NCI-H446 treated with DMSO at 0.1 percent for 48 hours (cell line): ENCODE measurements at places on chromosomes 6 and 20.

DNA sequence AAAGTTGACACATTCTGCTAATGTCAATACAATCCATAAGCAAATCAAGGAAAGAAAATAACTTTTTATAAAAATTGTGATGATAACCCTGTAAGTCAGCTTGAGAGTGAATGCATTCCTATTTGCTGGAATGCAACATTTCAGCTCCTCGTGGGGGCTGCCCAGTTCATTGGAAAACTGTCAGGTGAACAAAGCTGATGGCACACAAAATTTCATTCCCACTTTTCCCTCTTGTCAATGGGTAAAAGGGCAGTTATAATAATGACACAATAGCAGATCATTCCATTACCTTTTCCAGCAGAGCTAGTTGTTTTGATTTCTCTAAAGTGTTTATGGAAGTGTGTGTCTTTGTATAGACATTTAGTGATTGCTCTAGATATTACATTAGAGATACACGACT lies 1124.6 kb upstream of the MAP3K7 start:
- DNase-seq: no peak

DNA sequence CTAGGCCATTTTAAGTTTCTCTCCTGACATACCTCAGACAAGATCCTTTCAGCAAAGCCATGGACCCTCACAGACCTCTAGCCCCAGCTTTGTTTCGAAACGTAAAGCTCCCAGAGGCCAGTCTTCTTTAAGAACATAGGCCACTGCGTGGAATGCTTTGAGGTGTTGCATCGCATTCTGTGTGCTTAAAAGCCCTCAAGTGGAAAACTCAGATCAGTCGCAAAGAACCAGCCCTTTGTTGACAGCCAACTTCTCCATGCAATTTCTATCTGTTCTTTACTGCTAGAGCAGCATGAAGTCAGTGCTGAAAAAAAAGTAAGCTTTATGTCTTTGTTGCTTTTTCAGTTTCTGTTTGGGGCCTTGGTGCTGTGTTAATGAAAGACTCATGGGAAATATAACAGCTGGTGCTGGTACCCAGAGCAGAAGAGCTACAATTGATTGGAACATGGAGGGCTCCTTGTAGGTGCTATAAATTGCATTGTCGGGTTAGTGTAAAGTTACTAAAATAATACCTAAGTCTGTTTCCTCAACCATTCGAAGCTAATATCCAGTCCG lies 142.6 kb downstream of the MAP3K7 start:
- DNase-seq: no peak

GRCh38 chr6:147582991-147583390 lies 74.5 kb downstream of the SAMD5 start:
- DNase-seq: no peak

DNA sequence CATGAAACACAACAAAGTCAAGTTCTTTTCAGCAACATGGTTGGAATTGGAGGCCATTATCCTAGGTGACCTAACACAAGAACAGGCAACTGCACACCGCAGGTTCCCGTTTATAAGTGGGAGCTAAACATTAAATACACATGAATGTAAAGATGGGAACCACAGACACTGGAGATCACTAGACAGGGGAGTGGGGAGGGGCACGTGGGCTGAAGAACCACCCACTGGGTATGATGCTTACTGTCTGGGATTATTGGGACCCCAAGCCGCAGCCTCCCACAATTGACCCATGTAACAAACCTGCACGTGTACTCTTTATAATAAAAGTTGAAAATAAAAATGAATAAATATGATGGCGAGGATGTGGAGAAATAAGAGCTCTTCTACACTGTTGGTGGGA lies 8.6 kb upstream of the RAET1G start:
- DNase-seq: no peak

- no peak for DNase-seq
Measured at GRCh38 chr6:19697744-19698290, 139.4 kb upstream of the ID4 start.

GRCh38 chr6:30725713-30726505 lies 5.8 kb downstream of the TUBB start:
- DNase-seq: no peak

- no peak for DNase-seq
Measured at GRCh38 chr6:84422380-84422968, 195.0 kb upstream of the CEP162 start.

- DNase-seq: no peak
Measured at GRCh38 chr6:48550603-48551002, 439.6 kb upstream of the PTCHD4 start.

- DNase-seq: no peak
Measured at GRCh38 chr6:105593056-105593690, 190.3 kb upstream of the PREP start.

- DNase-seq: no peak
Measured at GRCh38 chr20:906703-907270, 9.3 kb downstream of the ANGPT4 start.

DNA sequence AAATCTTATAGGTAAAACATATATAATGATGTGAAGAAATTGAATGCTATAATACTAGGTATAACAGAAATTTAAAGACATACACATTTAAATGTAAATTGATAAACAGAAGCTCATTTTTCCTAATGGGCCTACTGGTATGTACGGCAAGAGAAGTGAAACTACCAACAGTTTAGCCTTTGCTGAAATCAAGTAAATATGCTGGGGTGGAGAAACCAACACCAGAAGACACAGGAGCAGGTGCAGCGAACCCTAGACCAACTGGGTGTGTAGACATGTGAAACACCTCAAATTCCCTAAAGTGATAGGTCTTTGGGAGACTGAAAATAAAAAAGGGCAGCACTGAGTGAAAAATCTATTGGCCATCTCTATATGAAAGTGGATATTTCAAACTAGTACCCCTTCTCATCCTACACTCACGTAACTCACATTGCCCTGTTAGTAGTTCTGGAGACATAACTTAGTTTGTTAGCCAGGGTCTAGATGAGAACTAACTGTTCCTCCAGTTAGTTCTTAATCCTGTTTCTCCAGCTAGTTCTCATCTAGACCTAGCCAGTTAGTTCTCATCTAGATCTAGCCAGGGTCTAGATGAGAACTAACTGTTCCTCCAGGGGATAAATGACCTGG lies 53.1 kb downstream of the SLC35D3 start:
- no peak for DNase-seq

DNA sequence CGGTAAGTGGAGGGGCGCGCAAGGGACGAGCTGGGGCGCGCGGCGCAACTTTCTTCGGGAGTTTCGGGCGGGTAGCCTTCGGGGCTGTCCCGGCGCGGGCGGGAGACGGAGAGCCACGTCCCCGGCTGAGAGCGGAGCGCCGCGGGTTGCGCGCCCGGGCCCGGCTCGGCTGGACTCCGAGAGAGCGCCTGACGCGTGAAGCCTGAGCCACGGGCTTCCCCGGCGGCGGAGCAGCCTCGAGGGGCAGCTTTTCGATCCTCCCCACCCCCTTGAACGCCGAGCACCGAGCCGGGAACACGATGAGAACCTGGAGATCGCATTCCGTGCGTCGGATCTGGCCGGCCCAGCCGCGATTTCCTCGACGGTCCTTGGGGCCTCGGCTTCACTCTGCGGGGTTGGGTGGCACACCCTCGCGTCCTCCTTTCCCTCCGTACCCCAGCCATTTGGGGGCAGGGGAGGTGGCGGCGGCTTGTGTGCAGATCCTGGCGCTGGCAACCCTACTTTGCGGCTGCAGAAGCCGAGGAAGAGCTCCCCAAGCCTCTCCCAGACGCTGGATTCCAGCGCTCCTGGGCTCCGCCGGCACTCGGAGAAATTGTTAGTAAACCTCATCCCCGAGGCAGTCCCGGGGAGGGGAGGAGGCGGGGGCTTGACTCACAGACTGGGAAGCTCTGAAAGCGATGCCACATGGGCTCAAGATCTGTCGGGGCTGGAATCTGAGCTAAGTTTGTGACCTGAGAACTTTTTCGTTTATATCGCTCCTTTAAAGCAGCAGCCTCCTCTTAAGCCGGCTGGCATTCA lies 572 bp downstream of the DSE start:
- DNase-seq: no peak

- no peak for DNase-seq
Measured at GRCh38 chr20:19277381-19277780, 64.9 kb downstream of the SLC24A3 start.

- DNase-seq: no peak
Measured at GRCh38 chr6:38909015-38909730, 139.4 kb upstream of the GLP1R start.

DNA sequence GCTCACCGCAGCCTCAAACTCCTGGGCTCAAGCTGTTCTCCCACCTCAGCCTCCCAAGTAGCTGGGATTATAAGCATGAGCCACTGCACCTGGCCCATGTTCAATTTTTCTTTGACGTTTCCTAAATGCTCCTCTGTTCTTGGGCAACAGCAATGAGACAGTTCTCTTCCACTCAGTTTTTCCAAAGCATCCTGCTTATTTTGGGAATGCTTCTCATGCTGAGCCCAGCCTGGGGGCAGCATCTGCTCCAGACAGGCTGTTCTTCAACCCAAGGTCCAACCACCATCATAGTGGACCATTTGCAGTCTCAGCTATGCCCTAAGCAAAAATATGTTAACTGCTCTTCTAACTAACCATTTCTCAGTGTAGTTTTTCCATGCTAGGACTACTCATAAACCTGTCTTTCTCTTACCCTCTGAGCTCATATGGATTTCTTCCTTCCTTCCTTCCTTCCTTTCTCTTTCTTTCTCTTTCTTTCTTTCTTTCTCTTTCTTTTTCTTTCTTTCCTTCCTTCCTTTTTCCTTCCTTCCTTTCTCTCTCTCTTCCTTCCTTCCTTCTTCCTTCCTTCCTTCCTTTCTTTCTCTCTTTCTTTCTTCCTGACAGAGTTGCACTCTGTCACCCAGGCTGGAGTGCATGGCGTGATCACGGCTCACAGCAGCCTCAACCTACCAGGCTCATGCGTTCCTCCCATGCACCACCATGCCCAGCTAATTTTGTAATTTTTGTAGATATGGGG lies 48.4 kb downstream of the GCNT2 start:
- DNase-seq: no peak

GRCh38 chr6:36638579-36638978 lies 39.9 kb upstream of the CDKN1A start:
- no peak for DNase-seq

DNA sequence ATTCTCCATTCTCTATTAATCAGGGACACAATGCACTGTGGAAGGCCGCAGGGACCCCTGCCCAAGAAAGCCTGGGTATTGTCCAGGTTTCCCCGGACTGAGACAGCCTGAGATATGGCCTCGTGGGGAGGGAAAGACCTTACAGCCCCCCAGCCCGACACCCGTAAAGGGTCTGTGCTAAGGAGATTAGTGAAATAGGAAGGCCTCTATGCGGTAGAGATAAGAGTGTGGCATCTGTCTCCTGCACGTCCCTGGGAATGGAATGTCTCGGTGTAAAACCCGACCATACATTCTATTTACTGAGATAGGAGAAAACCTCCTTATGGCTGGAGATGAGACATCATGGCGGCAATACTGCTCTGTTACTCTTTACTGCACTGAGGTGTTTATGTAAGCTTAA lies 15.7 kb upstream of the EIF2S2 start:
- DNase-seq: no peak

- DNase-seq: no peak
Measured at GRCh38 chr6:34385793-34386195, 6.7 kb downstream of the NUDT3 start.

DNA sequence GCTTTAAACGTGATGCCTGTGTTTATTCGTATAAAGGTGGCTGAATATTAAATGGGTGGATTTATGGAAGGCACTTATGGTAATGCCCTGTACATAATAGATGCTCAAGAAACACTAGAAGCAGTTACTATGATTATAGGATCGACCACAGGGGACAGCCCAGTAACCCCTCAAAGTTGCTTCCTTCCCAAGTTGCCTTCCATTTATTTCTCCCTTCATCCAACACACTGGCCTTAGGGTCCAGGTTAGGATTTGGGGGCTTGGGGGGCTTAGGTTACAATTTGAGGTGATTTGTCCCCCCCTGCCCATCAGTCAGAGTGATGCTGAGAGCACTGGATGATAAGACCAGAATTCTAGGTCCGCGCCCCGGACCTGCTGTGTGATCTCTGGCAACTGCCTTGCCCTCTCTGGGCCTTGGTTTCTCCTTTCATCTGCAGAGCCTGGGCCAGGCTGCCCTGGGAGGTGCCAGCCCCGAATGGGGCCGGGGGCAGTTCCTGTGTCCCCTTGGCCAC lies 101.5 kb downstream of the CEBPB start:
- DNase-seq: no peak
